MM.1S (cell line): ENCODE measurements at places on chromosomes 16 and 17.

DNA sequence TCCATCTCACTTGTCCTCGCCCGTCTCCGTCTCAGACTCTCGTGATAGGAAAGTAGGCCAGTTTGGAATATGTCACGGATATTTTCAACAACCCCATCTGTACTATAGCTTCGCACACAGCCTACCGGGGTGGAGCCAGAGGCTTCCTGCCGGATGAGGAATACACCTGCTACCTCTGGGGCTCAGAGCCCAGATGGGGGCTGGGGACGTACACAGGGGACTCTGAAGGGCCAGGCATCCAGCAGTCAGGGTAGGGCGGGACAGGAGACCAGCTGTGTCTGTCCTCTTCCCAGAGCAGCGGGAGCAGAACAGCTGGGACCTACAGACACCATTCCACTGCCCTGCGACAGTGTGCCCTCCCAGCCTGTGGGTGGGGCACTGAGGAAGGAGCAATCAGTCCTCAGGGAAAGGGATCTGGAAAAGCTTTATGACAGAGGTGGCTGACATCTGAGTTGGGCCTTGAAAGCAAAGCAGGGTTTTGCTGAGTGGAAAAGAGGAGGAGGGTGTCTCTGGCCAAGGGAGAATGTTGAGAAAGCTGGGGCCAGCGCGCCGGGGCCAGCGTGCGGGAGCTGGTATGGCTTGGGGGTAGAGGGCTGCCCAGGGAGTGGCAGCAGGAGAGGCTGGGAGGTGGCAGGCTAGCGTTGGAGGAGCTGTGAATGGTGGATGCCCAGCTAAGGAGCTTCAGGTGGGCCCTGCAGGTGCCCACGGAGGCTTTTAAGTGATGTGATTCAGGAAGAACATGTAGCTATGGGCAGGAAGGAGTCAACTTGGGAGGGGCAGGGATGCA lies 11.5 kb upstream of the SRCIN1 start:
- DNase-seq: no peak

- no peak for DNase-seq
Measured at GRCh38 chr17:65066901-65067300, 10.4 kb upstream of the GNA13 start.

DNA sequence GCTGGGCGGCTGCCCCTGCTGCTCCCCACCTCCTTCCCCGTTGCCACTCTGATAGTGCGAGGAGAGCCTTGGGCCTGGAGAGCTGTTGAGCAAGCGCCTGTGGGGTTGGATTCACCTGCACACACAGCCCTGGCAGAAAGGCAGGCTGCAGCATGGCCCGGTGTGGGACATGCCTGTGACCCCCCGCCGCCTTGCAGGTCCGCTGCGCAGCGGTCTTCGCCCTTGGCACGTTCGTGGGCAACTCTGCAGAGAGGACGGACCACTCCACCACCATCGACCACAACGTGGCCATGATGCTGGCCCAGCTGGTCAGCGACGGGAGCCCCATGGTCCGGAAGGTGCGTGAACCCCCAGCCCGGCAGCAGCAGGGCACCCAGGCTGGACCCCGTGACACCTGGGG lies 106.8 kb upstream of the CHMP6 start:
- no peak for DNase-seq

DNA sequence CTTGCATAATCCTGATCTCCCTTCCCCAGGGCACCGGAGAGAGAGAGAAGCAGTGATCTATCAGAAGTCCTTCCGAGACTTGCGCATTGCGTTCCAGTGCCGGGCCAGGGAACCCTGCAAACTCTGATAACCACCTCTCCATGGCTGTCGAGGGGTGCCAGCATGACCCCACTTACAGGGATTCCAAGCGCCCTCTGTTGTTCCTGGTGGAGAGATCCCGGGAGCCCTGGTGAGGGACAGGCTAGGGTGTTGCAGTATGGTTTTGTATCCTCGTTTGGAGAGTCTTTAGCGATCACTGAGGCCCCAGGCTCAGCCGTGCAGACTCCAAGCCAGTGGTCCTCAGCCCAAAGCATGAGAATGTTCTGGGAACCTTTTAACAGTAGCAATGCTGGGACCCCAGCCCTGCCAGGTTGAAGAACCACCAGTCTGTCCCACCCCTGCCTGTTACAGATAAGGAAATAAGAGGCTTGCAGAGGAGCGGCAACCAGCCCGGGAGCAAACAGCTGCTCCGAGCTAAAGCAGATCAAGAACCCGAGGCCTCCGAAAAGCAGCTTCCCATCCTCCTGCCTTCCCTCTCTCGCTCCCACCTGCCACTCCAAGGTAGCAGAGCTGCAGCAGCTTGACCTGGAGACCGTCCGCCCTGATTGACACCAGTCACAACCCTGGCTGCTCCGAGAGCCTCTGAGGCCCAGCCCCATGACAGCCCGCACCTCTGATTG lies 150.3 kb upstream of the RPL38 start:
- DNase-seq: no peak

- DNase-seq: no peak
Measured at GRCh38 chr16:66568355-66568754, 2.1 kb downstream of the CMTM1 start.

- no peak for DNase-seq
Measured at GRCh38 chr16:69448470-69449193, 24.2 kb downstream of the CYB5B start.

- peak; percentile 68 for DNase-seq
Measured at GRCh38 chr17:80008383-80008840, 27.3 kb downstream of the TBC1D16 start.

DNA sequence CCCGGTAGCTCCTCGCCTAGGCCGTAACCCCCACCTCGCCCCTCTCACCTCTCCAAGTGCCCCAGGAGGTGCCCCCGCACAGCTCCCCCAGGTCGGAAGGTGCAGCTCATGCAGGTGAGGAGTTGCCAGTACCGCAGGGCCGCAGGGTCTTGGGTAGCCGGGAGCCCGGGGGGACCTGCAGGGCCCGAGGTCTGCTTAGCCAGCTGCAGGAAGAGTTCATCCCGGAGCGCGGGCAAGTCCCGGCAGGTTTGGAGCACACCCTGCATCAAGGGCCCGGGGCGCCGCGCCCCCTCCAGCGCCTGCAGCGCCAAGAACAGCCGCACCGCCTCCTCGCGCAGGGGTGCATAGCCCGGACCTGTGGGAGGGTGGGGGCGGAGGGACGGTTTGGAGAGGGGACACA lies 4.8 kb downstream of the PLEKHH3 start:
- DNase-seq: no peak

GRCh38 chr17:54992797-54993639 lies 24.5 kb downstream of the STXBP4 start:
- DNase-seq: peak; percentile 64

DNA sequence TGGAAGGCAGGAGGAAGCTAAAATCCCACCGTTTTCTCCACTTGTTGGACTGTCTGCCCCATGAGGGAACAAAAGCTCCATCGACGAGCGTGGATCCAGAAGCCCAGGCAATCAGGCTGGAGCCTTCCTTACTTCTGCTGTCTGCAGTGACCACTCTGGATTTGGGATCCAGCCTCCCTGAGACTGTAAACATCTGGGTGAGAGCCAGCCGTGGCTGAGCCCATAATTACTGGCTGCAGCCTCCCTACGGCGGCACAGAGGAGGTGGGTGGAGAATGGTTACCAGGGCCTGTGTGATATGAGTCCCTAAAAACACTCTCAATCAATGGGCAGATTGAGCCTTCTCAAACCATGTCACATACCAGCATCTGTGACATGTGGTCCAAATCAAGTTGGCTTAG lies 158.2 kb downstream of the FOXL1 start:
- no peak for DNase-seq

- DNase-seq: no peak
Measured at GRCh38 chr16:21667575-21667974, 3.8 kb downstream of the OTOA start.

DNA sequence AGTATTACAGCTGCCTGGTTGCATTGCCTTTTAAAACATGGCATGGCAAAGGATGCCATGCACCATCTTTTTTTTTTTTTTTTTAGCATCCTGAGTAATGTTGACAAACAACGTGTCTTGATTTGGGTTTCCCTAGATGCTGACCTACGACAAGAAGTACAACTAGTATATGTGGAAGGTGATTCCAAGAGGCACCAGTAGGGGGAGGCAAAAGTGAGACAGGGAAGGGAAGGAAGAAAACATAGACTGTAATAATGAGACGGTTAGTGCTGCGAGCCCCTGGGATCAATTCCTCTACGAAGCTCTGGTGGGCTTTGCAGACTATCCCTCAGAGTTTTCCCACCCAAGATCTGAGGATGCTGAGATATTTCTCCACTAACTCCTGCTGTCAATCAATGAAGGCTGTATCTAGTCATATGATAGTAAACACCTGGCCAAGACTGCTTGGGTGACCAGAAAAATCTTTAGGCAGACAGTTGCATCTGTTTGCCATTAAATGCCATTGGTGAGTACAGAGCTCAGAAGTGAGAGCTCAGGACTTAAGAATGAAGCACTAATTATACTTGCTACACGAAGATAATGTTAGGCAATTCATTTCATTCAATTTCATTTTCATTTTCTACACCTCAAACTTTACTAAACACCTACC lies 458.6 kb upstream of the GOT2 start:
- peak; percentile 59 for DNase-seq

GRCh38 chr17:6599364-6599763 lies 41.1 kb downstream of the KIAA0753 start:
- DNase-seq: no peak

GRCh38 chr17:9780552-9780951 lies 10.8 kb downstream of the DHRS7C start:
- DNase-seq: no peak

DNA sequence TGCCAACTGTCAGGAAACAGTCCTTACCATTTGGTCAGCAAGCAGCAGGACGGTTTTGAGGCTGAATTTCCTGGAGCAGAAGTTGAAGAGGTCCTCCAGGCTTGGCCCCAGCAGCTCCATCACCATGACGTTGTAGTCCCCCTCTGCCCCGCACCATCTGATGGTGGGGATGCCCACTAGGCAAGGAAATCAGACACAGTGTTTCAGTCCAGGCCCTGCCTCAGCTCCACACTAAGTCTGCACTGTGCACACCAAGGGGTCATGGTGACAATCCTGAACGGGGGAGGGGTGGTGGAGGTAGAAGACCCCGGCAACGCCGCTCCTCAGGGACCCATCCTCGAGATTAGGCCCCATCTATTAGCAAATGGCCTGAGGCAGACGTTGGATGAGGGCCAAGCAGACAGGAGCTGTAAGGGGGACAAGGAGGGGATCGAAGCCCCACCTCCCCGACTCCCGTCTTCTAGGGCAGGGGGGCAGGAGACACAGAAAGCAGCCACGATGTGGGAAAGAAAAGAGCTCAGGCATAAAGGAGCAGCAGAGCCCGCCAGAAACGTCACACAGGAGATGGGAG lies 18.0 kb downstream of the CSNK1D start:
- DNase-seq: no peak

- no peak for DNase-seq
Measured at GRCh38 chr17:3544365-3544764, 13.2 kb downstream of the TRPV3 start.

- no peak for DNase-seq
Measured at GRCh38 chr16:65769055-65769465, 597.4 kb upstream of the CDH5 start.

- no peak for DNase-seq
Measured at GRCh38 chr16:71373073-71373472, 14.6 kb downstream of the CALB2 start.

GRCh38 chr16:89472711-89473075 lies 17.7 kb downstream of the ANKRD11 start:
- no peak for DNase-seq

DNA sequence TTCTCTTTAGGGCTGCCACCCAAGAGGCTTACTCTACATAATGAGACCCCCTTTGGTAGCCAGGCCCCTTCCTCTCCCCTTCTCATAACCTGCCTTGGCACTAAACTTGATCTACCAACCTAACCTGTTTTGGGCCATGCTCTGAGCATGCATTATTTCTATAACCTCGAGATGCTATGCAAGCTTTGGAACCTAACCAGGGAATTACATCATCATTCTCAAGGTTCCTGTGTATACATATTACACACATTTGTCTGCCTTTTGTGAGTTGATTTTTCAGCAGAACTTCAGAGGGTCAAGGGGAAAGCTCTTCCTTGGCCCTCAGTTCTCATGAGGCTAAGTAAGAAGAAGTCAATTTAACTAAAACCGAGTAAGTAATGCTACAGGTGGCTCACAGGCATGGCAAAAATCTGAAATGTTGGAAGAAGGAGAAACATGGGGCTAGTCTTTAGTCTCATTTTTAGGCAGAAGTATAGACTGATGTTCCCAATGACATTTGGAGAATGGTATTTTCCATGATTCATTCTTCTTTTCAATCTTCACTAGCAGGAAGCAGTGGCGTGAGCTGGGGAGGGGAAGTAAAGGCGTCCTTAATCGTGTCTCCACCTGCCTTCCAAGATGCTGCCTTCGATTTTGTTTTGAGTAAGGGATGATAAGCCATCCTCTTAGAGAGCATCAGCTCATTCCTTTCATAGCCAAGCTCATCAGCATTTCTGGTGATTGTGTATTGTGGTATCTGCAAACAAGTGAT lies 308.4 kb downstream of the ABCC12 start:
- DNase-seq: no peak

GRCh38 chr16:83967838-83968305 lies at the start of gene NECAB2:
Gene NECAB2 (plus strand): TSS chr16:83968244. CDS start chr16:83968649, 405 bp downstream.
- no peak for DNase-seq

DNA sequence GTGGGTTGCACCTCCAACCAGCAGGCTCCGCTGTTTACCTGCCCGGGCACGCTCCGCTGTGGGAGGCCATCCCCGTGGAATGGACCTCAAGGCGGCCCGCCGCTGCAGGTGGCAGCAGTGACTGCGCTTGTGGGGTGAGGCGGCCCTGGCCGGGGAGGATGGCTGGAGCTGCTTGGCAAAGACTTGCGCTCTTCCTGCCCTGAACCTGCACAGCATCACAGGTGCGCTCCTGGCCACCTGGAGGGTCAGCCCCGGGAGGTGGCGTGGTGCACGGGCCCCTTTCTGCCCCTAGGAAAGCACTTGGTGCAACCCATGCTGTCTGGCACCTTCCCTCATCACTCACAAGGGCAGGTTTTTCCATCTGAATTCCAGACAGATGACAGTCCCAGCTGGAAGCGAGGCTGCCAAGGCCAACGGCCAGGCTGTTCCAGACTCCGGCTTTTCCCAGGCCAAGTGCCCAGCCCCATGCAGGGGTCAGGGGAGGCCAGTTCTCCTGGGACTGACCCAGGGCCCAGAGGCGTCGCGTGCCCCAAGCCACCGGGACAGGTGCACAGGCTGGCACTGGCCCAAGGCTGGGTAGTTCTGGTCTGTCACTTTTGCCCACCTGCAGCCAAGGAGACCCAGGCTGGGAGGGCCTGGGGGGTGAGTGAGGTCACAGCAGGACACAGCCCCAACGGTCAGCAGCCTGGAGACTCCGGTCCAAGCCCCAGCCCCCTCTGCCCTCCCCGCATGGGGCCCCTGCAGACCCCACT lies 13.3 kb downstream of the UTS2R start:
- peak; percentile 27 for DNase-seq

GRCh38 chr16:30559690-30560089 lies 1.5 kb upstream of the ZNF764 start:
- DNase-seq: no peak

GRCh38 chr17:17419166-17419565 lies 57.6 kb upstream of the MED9 start:
- no peak for DNase-seq

DNA sequence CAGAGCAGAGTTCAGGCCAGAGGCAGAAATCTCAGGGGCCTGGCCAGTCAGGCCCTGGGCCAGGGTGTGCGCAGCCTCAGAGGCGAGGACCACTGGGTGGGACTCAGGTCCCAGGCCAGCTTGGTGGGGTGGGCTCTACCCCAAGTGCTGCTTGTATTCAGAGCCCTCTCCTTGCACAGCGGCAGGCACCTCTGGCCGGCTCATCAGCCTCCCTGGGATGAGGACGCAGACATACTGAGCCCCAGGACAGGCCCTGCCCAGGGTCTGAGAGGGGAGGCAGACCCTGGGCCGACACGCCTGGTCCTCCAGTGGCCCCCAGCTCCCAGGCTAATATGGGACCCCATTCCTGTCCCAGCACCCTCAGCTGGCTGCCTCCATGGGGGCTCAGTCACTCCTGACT lies 7.6 kb upstream of the IL27 start:
- DNase-seq: no peak
